Stimulated activated CD4-positive, alpha-beta T cell treated with anti-CD3 and anti-CD28 coated beads, Interleukin-2, amount 100 ng/mL, for 24 hours (primary cell): ENCODE measurements at places on chromosomes 6 and 20.

- DNase-seq: no peak
Observed at GRCh38 chr6:91940801-91941200, 1353.9 kb upstream of the MAP3K7 start.

DNA sequence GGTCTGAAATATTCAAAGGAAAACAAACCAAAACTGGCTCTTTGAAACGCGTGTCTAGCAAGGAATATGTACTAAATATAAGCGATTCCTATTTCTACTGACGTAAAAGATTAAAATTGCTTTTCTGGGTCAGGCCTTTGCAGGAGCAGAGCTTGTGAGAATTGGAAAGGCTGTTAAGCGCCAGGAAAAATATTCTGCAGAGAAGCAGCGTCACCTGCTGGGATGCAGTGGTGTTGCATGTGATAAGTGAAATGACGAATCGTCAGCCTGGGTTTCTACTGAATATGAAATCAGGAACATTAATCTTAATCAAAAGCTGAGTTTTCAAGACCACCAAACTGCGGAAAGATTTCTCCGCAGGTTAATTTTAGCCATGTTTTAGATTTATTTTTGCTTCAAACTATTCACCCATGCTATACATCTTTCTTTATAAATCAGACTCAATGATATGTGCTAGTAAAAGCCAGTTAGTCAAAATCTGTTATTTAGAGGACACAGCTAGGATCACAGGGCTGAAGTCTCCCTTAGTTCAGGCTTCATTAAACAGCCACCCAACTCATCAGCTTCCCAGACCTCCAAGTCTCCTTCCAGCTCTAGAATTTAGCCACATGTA, 67.4 kb downstream of the ALDH8A1 start:
- peak; percentile 48 for DNase-seq

DNA sequence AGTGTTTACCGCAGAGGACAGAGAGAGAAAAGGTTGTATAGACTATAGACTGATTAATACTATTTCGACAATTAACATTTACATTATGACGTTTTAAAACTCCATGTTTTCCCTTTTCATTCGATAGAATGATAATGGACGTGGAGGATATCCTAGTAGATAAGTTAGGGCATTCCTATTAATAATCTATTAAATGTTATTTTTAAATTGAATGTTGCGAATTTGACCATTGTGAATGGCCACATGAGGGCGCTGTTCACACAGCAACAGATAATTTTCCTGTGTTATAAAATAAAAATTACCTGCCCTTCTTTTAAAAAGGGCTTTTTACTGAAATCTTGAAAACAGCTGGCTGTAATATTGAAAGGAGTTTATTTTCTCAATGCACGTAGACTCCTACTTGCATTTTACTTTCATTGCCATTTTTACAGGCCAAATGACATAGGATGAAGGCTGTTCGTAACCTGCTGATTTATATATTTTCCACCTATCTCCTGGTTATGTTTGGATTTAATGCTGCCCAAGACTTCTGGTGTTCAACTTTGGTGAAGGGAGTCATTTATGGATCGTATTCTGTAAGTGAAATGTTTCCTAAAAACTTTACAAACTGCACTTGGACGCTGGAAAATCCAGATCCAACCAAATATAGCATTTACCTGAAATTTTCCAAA, 3.3 kb downstream of the ADGRB3 start:
- peak; percentile 46 for DNase-seq

GRCh38 chr6:98137391-98137790, 697.0 kb upstream of the POU3F2 start:
- no peak for DNase-seq

GRCh38 chr20:56653211-56653610, 24.1 kb downstream of the TFAP2C start:
- DNase-seq: no peak

DNA sequence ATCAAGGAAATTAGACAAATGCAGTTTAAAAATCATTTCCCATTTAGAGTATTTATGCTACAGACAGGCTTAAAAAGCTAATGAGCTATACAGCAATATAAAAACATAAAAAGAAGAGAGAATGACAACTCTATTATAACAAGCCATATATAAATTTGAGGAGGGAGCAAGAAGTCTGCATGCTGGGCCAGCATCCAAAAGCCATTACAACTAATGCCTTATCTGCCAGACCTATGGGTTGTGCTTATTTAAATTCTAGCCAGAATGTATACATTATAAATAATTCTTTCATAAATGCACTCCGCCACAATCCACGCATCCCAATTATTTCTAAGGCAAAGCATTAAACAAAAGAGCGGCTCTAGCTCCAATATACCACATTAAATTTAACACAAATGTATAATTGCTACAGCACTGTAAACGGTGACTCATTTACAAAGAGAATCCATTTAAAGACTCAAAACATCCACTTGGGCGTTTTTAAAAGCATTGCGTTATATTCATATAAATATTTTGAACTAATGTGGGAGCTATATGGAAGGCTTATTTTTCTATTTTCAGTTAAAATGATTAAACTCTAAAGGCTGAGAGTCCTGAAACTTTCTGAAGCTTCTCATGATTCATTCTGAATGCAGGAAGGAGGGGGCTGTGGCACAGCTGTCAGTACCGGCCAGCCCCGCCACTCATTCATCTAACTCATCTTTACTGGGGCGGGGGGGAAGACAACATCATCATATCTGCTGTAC, 37.7 kb upstream of the RAB22A start:
- DNase-seq: peak; percentile 52

GRCh38 chr20:44832724-44833123, 22.4 kb upstream of the RIMS4 start:
- no peak for DNase-seq

GRCh38 chr6:6685249-6686040, 96.9 kb downstream of the LY86 start:
- DNase-seq: no peak

- DNase-seq: no peak
Observed at GRCh38 chr20:55790178-55790577, 215.1 kb downstream of the CBLN4 start.

- no peak for DNase-seq
Observed at GRCh38 chr6:3419624-3420272, 37.1 kb downstream of the SLC22A23 start.

DNA sequence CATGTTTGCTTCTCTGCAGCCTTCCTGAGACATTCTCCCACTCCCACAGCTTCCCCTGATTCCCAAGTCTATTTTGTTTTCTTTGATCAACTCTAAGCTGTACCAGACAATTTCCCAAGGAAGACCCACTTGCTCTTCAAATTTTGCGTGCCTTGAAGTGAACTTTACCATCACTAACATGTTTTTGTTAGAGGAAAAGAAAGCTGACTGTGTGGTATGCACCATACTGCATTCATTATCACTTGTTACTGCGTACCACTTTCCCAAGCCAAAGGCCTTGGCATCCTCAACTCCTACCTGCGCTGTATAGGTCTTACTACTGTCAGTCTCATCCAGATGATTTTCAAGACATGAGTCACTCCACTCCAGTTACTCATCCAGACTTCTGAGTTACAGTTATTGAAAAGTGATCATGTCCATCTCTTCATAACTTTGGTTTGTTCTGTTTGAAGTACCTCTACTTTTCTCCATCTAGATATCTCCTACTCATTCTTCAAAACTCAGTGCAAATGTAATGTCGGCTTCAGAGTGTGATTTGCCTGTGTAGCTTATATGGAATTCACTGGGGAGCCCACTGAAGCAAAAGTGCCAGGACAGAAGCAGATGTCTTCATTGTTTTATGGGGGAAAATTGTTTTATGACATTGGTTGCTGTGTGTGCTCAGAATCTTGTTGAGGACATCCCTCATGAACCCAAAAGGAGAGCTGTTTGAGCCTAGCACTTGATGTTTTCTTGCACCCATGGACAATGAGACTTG, 5.2 kb downstream of the RPS12 start:
- DNase-seq: no peak

GRCh38 chr6:30167101-30167500, 3.8 kb downstream of the TRIM15 start:
- DNase-seq: peak; percentile 17

GRCh38 chr6:108171291-108171917, 5.6 kb downstream of the NR2E1 start:
- DNase-seq: no peak

DNA sequence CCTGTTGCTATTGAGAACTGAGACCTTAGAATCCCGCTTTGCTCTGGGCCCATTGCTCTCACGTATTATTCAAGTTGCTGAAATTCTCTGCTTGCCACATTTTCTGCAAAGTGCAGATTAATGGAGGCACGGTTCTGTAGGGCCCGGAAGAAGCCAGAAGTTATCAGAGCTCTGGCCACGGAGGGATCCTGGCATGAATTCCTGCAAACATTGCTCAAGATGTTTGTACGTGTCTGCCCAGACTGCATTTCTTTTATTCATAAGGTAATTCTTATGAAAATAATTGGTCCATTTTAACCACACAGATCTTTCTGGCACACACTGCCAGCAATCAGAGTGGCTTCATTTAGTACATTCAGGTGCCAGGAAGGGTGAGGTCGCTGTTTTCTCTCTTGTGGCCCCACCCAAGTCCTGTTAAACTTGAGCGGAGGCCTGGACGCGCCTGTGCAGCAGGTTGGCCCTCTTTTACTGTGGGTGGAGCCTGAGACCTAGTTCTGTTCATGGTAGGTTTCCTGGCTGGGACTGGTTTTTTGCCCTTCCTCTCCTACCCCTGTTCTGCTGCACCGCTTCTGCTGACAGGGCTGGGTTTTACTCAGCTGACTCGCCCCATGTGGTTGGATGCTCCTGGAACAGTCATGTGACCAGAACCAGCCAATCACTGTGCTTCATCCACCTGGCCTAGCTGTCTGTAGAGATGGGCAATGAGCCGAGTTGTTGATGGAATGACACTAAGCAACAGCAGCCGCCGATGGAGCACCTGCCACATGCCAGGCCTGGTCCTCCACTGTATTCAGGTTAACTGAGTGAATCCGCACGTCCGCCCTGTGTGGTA, 230.2 kb downstream of the CDH4 start:
- no peak for DNase-seq

GRCh38 chr6:146944809-146945208, 259.4 kb upstream of the STXBP5 start:
- no peak for DNase-seq

DNA sequence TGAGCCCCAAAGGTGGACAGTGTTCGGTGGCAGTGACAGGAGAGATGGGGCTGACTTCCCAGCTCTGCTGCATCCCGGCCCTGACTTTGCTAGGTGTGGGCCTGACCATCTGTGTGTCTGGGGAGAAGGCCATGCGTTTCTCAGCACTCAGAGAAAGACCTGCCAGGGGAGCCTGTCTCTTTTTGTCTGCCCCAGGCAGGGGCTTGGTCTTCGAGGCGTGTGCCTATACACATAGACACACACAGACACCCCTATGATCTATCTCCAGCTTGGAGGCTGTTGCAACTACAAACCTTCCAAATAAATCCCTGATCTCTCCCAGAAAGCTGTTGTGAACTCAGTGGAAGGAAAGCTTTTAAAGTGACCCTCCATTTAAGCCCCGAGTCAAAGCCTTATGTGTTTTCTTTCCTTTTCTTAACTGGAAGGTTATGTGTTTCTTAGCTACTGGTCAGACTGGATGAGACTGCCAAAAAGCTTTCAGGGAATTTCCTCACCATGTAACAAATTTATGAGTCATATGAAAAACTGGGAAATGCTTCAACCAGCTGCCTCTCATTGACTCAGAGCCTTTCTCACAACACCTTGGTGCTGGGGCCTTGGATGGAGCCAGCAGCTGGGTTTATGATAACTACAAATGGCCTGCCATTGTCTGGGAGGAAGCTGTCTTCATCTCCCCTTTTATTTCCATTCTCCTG, 102.6 kb downstream of the CDC5L start:
- DNase-seq: no peak

DNA sequence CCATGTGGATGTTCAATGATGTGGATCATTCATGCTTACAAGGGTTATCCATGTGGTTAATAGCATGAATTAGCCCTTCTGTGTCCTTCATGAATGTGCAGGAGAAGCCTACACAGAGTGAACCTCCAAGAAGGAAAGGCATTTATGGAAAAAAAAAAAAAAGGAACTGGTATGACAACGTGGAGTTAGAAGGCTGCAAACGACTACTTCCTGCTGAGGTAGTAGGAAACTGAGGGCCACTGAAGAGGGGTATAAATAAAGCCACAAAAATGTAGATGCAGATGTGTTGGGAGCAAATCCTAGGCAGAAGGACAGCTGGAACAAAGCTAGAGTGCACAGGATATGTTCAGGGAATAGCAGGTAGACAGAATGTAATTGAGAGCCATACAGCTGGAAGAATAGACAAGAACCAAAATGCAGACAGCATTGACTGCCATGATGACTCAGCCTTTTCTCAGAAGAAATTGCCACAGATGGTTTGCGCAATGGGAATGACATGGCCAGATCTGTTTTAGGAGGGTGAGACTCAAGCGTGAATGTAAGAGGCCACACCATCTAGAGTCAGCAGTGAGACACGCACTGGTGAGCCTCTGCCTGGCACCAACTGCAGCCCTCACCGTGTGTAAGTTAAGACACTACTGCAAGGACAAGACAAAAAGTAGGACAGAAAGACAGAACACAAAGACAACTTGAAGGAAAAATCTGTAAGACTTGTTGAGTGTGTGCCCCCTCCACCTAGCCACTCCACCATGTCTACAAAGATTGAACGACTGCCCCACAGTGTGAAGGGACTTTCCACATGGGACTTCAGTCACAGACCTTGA, 79.8 kb downstream of the KIF13A start:
- no peak for DNase-seq

GRCh38 chr6:23890543-23891227, 235.3 kb upstream of the NRSN1 start:
- DNase-seq: no peak

GRCh38 chr6:23412770-23413169, 713.2 kb upstream of the NRSN1 start:
- no peak for DNase-seq

DNA sequence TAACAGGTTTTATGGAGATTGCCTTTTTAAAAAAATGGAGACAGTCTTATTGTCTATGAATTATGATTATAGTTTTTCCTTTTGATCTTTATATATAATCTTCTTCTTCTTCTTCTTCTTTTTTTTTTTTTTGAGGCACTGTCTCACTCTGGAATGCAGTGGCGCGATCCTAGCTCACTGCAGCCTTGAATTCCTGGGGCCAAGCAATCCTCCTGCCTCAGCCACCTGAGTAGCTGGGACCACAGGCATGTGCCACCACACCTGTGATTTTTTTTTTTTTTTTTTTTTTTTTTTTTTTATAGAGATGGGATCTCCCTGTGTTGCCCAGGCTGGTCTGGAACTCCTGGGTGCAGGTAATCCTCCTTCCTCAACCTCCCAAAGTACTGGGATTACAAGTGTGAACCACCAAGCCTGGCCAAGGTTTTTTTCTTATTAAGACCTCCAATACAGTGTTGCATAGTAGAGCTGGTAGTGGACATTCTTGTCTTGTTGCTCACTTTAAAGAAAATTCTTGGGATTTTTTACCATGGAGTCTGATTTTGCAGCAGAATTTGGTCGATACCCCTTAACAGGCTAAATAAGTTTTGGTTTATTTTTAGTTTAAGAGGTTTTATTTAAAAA, 46.5 kb downstream of the STK4 start:
- DNase-seq: no peak

DNA sequence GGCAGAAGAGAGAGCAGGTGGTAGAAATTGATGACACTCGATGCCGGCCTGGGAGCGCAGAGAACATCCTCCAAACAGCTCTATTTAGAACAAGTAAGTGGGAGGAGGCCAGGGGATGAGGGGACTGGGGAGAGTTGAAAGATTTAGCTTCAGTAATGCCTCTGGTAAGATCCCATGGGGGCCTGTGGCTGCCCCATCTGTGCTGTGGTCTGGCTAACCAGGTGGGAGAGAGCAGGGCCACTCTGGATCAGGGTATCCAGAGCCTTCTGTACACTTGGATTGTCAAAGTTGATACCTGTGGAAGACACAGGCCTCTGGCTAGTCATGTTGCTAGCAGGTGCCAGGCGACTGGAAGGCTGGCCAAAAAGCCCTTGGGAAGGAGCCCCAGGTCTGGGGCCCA, 27.6 kb downstream of the NCOA5 start:
- no peak for DNase-seq
